ENCODE measurements at places on chromosomes 3 and 15.
A peak's percentile ranks its signal among the peaks of the same experiment; 100 is the strongest.

GRCh38 chr3:185403002-185403401 is 40.1 kb downstream of the MAP3K13 start:
- no peak for DNase-seq

GRCh38 chr3:48038971-48039481 is 22.8 kb upstream of the MAP4 start:
- DNase-seq = no peak

GRCh38 chr3:130759692-130760338 is 13.2 kb upstream of the PIK3R4 start:
- peak; percentile 39 for DNase-seq

DNA sequence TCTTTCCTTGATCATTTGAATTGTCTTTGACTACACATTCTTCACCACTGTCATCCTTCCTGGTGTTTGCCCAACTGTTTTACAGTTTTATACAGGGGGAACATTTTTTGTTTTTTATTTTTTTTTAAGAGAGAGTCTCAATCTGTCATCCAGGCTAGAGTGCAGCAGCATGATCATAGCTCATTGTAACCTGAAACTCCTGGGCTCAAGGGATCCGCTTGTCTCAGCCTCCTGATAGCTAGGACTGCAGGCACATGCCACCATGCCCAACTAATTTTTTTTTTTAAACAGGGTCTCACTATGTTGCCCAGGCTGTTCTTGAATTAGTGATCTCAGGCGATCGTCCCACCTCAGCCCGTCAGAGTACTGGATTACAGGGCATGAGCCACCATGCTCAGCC is 222.6 kb downstream of the BBX start:
- DNase-seq = no peak

DNA sequence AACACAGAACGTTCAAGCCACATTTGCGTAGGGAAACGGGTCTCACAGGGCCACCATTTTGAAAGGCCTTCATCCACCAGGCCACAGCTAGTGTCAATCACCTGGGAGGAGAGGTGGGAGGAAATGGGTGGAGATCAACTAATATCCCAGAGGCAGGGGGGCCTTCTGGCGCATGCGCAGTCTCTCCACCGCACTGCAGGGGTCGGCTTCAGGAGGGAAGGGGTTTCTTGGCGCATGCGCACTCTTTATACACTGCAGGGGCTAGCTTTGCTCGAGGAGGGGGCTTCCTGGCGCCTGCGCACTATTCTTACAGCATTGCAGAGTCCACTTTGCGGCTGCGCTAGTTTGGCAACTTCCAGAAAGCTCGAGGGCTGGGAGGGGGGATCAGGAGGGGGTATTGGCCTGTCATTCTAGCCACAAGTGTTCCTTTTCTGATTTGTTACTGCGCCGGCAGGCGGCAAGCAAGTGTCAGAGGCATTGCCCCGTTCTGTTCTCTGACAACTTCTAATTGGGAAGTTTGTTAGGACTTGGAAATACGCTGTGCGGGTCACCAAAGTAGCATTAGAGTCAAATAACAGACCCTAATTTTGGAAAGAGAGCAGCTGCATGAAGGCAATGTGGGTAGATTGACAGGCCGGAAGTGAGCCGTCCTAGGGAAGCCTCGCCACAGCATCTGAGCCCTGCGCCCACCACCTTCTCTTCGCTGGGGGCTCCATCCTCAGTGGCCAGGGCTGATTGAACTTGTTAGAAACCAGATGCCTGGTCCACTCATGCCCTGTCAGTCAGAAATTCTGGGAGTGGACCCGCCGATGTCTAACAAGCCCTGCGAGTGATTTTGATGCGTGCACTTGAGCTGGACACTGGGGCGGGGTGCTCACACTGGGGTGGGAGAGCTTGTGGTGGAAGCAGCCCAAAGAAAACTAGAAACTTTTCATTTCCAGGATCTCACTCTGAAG is 173.5 kb upstream of the NDN start:
- peak; percentile 73 for DNase-seq

DNA sequence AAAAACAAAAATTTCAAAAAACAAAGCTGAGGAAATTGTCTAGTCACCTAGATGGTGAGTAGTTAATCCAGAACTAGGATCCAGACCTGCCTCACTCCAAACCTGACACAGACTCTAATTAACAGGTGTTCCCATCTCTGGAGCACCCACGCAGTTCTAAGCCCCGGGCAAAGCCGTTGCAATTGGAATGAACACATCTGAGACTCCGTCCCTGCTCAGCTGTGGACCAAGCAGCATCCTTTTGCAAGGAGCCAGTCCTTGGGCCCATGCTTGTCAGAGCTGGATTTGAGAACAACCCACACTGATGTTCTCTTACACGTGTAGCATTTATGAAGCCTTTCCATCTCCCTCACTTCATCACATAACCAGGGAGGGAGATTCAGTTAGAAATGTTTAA is 54.8 kb downstream of the LMCD1 start:
- no peak for DNase-seq

GRCh38 chr3:105375750-105376511 is 9.2 kb downstream of the ALCAM start:
- DNase-seq = no peak

DNA sequence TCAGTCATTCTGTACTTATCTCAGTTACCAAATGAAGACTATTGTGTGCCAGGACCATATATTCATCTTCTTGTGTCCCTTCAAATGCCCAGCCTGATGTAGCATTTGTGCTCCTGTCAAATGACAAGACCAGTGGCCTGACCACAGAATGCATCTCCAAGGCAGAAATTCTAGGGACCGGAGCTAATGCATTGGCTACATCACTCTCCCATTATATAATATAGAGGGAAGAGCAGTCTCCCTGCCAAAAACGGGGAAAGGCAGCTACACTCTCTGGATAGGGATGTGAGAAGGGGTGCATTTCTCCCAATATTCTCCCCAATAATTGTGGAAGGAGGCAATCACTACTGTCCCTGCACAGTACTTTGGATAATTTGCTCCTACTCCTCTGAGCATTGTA is 312.0 kb downstream of the EPHB1 start:
- no peak for DNase-seq

DNA sequence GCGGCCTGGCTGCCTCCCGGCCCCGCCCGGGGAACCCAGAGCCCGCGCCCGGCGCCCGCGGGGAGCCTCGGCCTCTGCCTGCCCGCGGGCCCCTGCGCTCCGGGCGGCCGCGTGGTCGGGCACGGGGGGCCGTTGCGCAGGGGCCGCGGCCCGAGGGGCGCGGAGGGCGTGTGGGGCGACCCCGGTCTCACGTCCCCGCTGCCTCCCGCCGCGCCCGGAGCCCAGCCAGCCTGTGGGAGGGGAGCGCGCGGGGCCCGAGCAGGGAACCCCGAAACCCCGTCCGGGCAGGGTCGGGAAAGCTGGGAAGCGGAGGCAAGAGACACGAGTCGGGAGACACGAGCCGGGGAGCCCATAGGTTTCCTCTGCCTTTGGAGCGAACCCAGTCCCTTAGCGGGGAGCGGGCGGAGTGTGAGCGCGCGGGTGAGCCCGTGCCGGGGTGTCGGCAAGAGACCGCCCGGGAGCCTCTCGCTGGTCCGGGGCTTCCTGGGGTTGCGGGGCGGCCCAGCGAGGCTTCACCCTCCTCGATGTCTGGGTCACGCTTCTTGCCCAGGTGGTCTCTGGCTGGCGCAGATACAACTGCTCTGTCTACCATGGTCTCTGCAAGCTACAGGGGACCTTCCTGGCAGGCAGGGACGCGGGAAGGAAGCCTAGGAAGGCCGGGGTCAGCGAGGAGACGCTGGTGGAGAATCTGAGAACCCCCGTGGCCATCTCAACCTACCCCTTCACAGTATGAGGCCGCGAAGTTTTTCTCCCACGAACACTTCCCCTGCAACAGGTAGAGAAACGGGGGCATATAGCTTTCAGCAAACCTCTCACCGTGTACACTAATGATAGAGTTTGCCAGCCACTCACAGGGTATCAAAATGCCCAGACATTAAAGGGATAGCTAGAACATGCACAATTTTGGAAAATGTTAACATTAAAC is 586 bp downstream of the LRRK1 start:
- peak; percentile 80 for DNase-seq

DNA sequence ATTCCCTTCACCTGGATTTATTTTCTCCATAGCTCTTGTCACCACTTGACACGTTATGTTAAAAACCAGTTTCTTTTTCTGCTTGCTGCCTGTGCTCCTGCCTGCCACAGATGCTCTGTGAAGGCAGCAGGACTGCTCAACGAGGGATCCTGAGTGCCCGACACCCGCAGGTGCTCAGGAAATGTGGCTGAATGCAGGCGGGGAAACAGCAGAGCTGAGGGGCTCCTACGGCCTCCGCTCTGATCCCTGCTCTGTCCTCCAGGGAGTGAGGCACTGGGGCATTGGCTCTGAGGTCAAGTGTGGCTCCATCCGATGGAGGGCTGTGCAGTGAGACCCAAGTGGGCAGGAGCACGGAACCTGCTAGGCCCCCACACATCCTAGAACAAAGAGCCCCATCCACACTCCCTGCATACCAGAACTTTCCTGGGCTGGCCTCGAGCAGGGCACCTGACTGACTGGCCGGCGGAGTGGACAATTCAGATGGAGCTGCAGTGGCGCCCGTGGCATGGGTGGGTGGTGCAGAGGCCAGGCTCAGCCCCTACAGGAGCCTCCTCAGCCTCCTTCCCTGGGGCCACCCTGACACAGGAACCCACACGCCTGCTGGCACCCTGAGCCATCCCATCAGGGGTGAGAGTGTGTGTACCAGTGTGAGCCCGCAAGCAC is 27.9 kb downstream of the IQSEC1 start:
- no peak for DNase-seq

- no peak for DNase-seq
Measured at GRCh38 chr3:55166576-55167555, 239.0 kb upstream of the LRTM1 start.

DNA sequence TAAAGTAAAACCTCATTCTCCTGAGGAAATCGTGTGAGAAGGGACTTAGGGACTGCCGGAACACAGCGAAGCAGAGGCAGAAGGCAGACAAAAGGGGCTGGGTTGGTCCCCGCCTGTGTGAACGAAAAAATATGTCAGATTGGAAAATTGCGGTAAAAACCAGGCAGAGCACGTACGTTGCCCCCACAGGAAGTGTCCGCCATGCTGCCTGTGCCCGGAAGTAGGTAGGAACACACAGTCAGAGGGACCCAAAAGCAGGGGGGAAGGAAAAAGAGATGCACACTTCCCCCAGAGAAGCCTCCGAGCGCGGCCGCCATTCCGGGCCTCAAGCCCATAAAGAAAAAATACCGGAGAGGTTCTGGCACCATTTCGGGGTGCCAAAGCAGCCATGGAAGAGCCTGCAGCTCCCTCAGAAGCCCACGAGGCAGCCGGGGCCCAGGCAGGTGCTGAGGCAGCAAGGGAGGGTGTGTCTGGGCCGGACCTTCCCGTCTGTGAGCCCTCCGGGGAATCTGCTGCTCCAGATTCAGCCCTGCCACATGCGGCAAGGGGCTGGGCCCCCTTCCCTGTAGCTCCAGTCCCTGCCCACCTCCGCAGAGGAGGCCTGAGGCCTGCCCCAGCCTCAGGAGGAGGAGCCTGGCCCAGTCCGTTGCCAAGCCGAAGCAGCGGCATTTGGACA is at the start of gene MKRN3:
Gene MKRN3, plus strand, starts transcription at position 280 of the 676 bp plus-strand sequence. Its CDS starts 109 bp downstream, at position 389.
- no peak for DNase-seq

DNA sequence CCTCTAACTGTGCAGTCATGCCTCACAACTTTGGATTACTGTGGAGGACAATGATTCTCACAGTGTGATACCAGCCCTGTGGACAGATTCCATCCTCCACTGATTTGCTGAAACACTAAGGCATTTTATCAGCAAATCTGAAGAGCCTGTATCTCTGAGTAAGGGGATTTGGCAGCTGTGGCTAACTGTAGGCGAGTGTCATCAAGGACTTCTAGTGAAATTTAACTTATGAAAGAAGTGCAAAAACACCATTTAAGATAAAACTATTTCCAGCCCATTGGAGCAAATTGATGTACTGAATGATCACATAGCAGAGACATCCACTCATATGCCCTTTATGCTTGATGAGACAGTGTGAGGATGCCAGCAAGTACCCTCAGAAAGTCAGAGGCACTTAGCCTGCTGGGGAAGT is 13.9 kb upstream of the TMPRSS7 start:
- no peak for DNase-seq

- no peak for DNase-seq
Measured at GRCh38 chr3:187985647-187986046, 168.3 kb upstream of the LPP start.

Measured in H7 (cell line).